ENCODE measurements at places on chromosomes 7 and 10.

DNA sequence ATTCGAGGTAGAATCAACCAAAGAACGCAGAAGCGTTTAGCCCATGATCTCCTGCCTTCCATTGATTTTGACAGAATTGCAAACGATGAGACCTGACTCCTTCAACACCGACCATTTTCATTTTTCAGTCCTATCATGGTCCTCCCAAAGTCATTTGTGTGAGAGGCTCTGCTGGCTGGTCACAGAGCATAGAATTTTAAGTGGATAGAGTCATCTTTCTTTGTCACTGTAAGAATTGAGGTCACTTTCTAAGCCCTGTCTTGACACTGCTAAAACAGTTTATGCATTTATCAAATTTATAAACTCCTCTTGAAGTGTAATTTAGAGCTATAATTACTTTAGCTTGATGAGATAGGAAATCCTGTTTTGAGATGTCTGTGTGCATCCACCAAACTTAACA is 72.0 kb downstream of the UBE3C start:
- DNase-seq, result no peak

GRCh38 chr7:142338633-142339501 is 81.0 kb upstream of the PRSS58 start:
- DNase-seq, result peak; percentile 51

DNA sequence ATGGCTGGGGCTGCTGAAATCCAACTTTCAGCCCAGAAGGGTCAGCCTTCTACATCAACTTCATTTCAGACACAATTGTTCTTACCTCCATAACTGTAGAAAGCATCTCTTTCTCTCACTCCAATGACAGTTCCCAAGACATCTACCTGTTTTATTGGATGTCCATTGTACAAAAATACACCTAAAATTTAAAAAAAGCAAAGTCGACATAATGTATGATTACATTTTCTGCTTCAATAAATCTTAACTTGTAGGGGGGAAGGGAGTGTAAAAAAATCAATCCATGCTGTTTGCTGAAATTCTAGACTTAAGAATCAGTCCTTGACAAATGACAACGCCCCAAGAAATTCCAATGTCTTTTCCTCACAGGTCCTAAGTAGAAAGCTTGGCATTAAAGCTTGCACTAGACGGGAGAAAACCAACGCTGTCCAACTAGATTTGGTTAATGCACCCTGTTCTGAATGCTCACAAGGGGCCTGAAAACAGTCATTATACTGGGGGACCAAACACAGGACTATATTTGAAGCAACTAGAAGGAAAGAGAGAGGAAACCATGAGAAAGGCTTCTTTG is 7.5 kb downstream of the STN1 start:
- no peak for DNase-seq

GRCh38 chr10:14009371-14010100 is 321.2 kb downstream of the FRMD4A start:
- DNase-seq, result no peak

GRCh38 chr7:108127461-108127860 is 2.7 kb downstream of the LAMB4 start:
- DNase-seq, result no peak

DNA sequence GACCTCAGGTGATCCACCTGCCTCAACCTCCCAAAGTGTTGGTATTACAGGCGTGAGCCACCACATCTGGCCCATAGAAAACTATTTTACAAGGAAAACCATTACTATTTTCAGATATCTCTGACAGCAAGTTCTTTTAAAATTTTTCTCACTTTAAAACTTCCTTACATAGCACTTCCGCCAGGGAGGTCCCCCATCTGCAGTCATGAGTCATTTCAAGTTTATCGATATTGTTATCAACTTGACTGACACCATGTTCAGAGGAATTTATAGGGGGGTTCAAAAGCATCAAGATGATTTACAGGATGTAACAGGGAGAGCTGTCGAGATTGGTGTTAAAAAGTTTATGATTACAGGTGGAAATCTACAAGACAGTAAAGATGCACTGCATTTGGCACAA is 88.8 kb downstream of the NRBF2 start:
- DNase-seq, result no peak

DNA sequence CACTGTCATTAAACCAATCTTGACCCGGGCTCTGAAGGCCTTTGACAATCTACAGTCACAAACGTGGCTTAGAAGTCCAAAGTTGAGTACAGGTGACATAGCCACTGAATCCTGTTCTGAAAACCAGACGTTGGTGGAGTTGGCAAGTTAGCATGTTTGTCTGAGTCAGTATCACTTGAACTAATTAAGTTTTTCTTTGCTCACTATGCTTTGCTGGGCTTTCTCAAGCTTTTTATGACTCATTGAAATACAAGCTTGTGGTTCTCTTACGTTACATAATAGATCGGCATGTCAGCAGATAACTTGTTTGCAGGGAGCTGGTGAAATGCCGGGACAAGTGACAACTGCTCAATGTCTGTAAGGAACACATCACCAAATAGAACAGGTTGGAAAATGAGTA is 53.8 kb downstream of the ARL5B start:
- DNase-seq, result no peak
